Spinal cord (tissue), 10 donors: ENCODE measurements at places on chromosomes 5 and 9. TPM values are rescaled to one million over a fixed set of nuclear protein-coding genes. Genes with fewer than 3 reads are reported as not detected.

GRCh38 chr5:63963080-63963735, 963 bp upstream of the HTR1A start:
- H3K36me3 ChIP-seq = no peaks in the 10 kb centered on the region
- DNase-seq = no peak

- H3K36me3 ChIP-seq = peaks cover 4% of the 10 kb centered on the region
- no peak for DNase-seq
- H3K4me3 ChIP-seq = no peak overlapping the region
- no peak overlapping the region for H3K27ac ChIP-seq
- H3K4me1 ChIP-seq = peaks cover 11% of the 10 kb centered on the region
- H3K27me3 ChIP-seq = no peaks in the 10 kb centered on the region
These were observed 49.9 kb downstream of the COL15A1 start for GRCh38 chr9:98993570-98993945.

- no peak for DNase-seq
- H3K27me3 ChIP-seq = no peaks in the 10 kb centered on the region
- H3K4me1 ChIP-seq = no peaks in the 10 kb centered on the region
These were observed 77.4 kb upstream of the ADAMTS16 start for GRCh38 chr5:5062525-5063302.

DNA sequence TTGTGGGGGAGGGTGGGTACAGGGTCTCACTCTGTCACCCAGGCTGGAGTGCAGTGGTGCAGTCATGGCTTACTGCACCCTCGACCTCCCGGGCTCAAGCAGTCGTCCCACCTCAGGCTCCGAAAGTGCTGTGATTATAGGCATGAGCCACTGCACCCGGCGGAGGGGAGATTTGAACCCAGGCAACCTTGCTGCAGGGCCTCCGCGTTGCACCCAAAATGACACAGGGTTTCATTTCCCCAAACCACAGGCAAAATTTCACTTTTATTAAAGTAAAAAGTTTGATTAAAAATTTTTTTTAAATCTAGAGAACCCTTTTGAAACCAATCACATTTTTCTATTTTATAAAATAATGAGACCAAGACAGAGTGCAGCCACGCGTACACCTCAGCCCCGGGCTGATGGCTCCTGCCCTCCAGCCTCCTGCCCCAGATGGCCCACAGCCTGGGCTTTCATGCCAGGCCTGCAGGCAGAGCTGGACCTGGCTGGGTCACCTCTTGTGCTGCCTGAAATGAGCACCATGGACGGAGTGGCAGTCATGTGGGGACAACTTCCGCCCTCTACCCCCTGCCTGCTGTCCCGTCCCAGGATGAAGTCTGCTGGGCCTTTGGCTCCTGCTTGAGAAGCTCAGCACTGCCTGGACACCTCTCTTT, 30.5 kb downstream of the USP20 start:
- H3K36me3 ChIP-seq = peaks cover 84% of the 10 kb centered on the region
- DNase-seq = no peak
- H3K4me1 ChIP-seq = peaks cover 16% of the 10 kb centered on the region
- H3K27ac ChIP-seq = no peak overlapping the region
- no peaks in the 10 kb centered on the region for H3K27me3 ChIP-seq
- H3K4me3 ChIP-seq = no peak overlapping the region

DNA sequence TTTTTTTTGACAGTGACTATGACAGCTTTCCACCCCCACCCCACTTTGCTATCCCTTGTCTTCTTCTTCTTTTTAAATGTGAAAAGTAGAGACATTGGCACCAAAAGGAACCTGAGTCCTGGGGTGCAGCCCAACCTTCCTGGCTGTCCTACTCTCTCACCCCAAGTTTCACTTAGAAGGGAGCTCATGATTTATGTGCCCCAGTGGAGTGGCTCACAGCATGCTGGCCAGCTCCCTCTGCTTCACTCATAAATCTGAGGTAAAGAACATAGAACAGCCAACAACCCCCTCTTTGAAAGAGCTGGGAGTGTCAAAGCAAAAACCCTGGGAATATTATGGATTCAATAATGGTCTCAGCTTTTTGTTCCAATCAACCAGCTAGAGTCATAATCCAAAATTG, 196.3 kb upstream of the DAPK1 start:
- no peaks in the 10 kb centered on the region for H3K36me3 ChIP-seq
- DNase-seq = no peak
- H3K27me3 ChIP-seq = no peaks in the 10 kb centered on the region

DNA sequence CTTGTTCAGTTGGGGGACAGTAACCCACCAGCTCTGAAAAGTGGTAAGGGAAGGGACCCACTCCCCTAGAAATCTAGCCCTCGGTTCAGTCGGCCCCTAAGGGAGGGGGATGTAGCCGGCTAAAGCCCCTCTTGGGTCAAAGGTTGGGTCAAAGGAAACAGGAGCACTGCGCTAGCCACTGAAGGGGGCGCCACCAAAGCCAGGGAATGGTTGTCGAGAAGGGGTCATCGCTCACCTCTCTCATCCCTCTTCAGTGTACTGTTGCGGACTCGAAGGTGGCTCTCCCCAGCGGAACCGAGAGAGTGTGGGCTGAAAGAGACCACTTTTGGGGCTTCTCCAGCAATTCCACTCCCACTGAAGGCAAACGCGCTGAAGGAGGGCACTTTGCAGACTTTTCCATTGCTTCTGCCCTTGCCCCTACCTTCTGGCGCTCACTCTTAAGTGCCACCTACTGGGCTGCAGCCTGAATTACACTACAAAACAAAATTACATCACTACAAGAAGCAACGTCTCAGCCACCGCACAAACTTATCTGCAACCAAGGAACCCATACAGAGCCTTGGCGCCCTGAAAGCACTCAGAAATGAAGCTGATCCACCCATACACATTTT, 396.9 kb downstream of the PDE4D start:
- no peaks in the 10 kb centered on the region for H3K27me3 ChIP-seq
- DNase-seq = no peak
- no peaks in the 10 kb centered on the region for H3K36me3 ChIP-seq

- H3K27ac ChIP-seq = no peak overlapping the region
- DNase-seq = no peak
- no peak overlapping the region for H3K4me3 ChIP-seq
- H3K27me3 ChIP-seq = no peaks in the 10 kb centered on the region
These were observed 40.7 kb downstream of the ACOT12 start for GRCh38 chr5:81353189-81353588.

- H3K4me1 ChIP-seq = no peaks in the 10 kb centered on the region
- no peak for DNase-seq
- no peaks in the 10 kb centered on the region for H3K36me3 ChIP-seq
- no peak overlapping the region for H3K4me3 ChIP-seq
These were observed 7.2 kb upstream of the LCN2 start for GRCh38 chr9:128142061-128142460.

GRCh38 chr5:141954194-141954593, 3.8 kb downstream of the PCDH12 start:
- H3K4me3 ChIP-seq = no peak overlapping the region
- H3K36me3 ChIP-seq = peaks cover 11% of the 10 kb centered on the region
- H3K4me1 ChIP-seq = peaks cover 13% of the 10 kb centered on the region
- DNase-seq = no peak
- H3K27ac ChIP-seq = no peak overlapping the region

DNA sequence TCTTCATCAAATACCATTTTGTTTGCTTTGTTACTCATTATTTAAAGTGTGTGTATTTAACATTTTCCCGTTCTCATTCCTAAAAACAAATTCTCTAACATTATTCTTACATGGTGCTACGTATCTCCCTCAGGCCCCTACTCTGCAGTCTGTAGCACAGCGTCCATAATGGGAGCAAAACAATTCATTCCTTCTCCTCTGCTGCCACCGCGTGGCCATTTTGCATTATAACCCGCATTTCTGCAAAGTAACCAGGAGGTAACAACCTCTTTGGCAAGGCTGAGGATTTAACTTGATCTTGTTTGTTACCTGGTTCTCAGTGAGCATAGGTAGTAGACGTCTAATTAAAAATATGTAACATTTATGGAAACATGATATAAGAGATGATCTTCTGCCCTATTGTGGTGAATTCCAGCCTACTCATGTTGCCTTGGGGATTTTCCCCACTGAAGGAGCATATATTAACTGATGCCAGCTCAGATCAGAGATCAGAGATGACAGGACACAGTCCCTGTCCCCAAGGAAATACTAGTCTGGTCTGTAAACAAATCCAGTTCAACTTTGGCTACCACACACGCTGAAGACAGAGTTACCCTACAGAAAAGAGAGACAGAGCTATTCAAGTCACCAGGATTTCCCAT, 10.5 kb downstream of the OR1K1 start:
- H3K27ac ChIP-seq = no peak overlapping the region
- H3K4me1 ChIP-seq = peaks cover 4% of the 10 kb centered on the region
- H3K4me3 ChIP-seq = no peak overlapping the region
- no peaks in the 10 kb centered on the region for H3K27me3 ChIP-seq
- H3K36me3 ChIP-seq = peaks cover 4% of the 10 kb centered on the region

DNA sequence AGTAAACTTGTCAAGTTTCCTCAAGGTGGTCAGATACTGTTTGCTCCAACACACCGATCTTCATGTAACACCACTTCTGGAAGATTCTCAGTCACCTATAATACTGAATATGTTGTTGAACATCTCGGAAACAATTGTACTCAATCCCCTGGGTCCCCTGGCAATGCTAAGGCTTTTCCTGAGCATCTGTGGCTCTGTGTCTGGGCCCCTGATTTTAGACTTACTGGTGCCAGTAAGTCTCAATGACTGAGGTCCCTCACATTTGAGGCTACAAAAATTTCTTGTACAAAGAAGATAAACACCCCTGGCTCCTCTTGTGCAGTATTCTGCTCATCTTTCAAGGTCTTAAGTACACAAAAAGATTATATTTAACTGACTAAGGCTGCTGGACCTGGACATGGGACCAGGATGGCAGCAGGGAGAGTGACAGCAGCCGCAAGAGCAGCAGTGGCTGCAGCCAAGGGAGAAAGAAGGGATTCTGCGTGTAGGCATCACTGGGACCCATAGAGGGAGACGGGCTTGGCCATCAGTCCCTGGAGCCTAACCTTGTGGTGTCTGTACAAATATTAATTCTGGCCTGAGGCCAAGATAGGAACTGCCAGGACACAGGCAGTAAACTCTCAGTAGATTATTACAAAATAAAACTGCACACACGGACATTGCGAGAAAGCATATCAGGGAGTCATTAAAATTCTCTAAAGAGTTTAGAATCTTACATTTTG, 49.0 kb upstream of the TNPO1 start:
- no peak overlapping the region for H3K27ac ChIP-seq
- no peaks in the 10 kb centered on the region for H3K4me1 ChIP-seq
- H3K27me3 ChIP-seq = no peaks in the 10 kb centered on the region
- H3K4me3 ChIP-seq = no peak overlapping the region
- DNase-seq = no peak

- H3K36me3 ChIP-seq = peaks cover 35% of the 10 kb centered on the region
- H3K27ac ChIP-seq = no peak overlapping the region
- no peaks in the 10 kb centered on the region for H3K27me3 ChIP-seq
- peaks cover 16% of the 10 kb centered on the region for H3K4me1 ChIP-seq
These were observed 53.2 kb upstream of the NCS1 start for GRCh38 chr9:130118841-130119518.

GRCh38 chr5:141598391-141599345, 20.1 kb downstream of the DIAPH1 start:
- no peak for DNase-seq
- H3K4me1 ChIP-seq = no peaks in the 10 kb centered on the region
- no peaks in the 10 kb centered on the region for H3K27me3 ChIP-seq

CCL27 gene
- 0.66 TPM for total RNA-seq

DNA sequence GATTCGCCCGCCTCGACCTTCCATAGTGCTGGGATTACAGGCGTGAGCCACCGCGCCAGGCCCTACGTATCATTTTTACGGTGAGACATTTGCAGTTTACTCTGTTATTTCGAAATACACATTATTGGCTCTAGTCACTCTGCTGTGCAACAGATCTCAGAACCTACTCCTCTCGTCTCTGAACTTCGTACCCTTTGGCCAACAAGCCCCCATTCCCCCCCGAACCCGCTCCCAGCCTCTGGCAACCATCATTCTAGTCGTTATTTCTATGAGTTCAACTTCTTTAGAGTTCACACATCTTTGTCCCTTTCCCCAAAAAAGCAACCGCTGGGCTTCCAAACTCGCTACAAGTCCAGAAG, 735 bp downstream of the PTGR1 start:
- peaks cover 19% of the 10 kb centered on the region for H3K4me1 ChIP-seq
- peak overlapping the region; percentile 82 for H3K27ac ChIP-seq
- no peaks in the 10 kb centered on the region for H3K27me3 ChIP-seq
- DNase-seq = no peak
- H3K4me3 ChIP-seq = peak overlapping the region; percentile 80
- peaks cover 8% of the 10 kb centered on the region for H3K36me3 ChIP-seq

DNA sequence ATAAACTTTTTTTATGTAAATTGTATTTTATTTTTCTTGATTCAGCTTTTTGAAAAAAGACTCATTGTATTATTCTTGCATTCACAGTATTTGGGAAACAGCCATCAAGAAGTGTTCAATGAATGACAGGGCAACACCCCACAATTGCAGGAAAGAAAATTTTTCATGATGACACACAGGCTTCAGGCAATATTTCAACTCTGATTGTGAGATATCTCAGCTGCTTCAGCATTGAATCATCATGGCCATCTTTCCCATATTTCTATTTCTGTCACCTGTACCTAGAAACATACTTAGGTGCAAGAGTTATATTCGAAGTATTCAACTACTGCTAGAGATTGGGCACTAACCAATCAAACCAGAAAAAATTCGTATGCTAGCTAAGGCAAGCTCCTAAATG, 446.0 kb downstream of the ISL1 start:
- H3K36me3 ChIP-seq = no peaks in the 10 kb centered on the region
- no peak overlapping the region for H3K4me3 ChIP-seq
- no peaks in the 10 kb centered on the region for H3K4me1 ChIP-seq
- no peak overlapping the region for H3K27ac ChIP-seq

DNA sequence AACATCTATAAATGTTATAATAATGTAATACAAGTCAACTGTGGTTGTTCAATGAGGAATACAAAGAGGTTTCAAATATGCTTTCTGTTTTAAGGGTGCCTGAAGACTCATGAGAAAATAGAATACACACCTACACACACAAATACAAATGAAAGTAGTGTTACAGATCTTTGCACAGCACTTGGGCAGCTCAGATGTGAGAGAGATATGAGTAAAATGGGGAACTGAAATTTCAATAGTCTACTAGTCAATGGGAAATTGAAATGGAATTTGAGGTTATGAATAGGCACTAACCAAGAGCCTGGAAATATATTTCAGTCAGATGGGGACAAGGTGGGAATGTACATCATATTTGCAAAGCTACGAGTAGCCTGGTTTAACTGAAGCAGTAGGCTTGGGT, 96.6 kb downstream of the ISL1 start:
- no peak overlapping the region for H3K4me3 ChIP-seq
- DNase-seq = no peak
- H3K27me3 ChIP-seq = no peaks in the 10 kb centered on the region
- H3K36me3 ChIP-seq = no peaks in the 10 kb centered on the region
- H3K4me1 ChIP-seq = no peaks in the 10 kb centered on the region

GRCh38 chr5:72836810-72837209, 20.3 kb downstream of the TNPO1 start:
- H3K4me1 ChIP-seq = no peaks in the 10 kb centered on the region
- no peaks in the 10 kb centered on the region for H3K36me3 ChIP-seq
- no peak overlapping the region for H3K27ac ChIP-seq
- no peak overlapping the region for H3K4me3 ChIP-seq
- H3K27me3 ChIP-seq = no peaks in the 10 kb centered on the region

PCDHA13 gene
- 12.4 TPM for total RNA-seq

- H3K36me3 ChIP-seq = no peaks in the 10 kb centered on the region
- no peak for DNase-seq
- no peaks in the 10 kb centered on the region for H3K27me3 ChIP-seq
- H3K4me1 ChIP-seq = no peaks in the 10 kb centered on the region
These were observed 30.9 kb downstream of the NR4A3 start for GRCh38 chr9:99852617-99853016.

- no peak overlapping the region for H3K4me3 ChIP-seq
- DNase-seq = no peak
- H3K36me3 ChIP-seq = peaks cover 82% of the 10 kb centered on the region
- no peak overlapping the region for H3K27ac ChIP-seq
- peaks cover 9% of the 10 kb centered on the region for H3K4me1 ChIP-seq
These were observed 453 bp upstream of the DOK3 start for GRCh38 chr5:177509991-177510566.

SRA1 gene
- total RNA-seq = 36.1 TPM
